GM06990 (cell line): ENCODE measurements at places on chromosomes 11 and 22.
A peak's percentile ranks its signal among the peaks of the same experiment; 100 is the strongest.

- peak; percentile 64 for DNase-seq
Observed at GRCh38 chr22:37659066-37659896, 758 bp downstream of the PDXP start.

DNA sequence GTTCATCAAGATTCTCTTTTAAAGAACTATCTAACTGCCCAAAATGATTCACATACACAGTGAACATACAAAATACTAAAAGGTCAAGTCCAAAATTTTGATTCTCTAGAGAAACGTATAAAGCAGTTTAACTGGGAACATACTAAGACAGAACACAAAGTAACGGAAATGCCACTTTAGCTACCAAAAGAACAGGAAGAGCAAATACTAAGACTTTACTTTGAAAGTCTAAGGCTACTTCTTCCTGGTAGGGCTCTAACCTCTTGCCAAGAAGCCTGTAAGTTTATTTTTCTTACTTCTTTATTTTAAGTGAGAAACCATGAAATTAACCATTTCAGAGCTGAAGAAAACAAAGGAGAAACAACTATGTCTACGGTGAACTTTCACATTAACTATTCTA, 6.2 kb downstream of the PICALM start:
- DNase-seq, result no peak

DNA sequence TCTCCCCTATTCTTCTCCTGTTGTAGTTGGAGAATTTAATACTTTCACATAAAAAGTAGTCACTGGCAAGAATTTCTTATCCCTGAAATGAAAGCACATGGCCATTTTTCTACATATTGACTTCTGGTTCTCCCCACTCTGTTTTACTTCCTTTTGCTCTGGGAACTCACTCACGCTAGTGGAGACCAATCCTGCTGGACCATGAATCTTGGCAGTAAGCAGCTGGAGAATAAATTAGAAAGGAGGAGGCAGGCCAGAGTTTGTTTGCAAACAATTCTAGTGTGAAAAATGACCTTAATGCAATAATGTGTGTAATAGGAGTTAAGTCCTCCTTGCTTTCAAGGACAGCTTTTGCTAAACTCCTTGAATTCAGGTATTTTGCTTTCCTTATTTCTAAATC, 412.3 kb upstream of the CHORDC1 start:
- DNase-seq, result no peak

DNA sequence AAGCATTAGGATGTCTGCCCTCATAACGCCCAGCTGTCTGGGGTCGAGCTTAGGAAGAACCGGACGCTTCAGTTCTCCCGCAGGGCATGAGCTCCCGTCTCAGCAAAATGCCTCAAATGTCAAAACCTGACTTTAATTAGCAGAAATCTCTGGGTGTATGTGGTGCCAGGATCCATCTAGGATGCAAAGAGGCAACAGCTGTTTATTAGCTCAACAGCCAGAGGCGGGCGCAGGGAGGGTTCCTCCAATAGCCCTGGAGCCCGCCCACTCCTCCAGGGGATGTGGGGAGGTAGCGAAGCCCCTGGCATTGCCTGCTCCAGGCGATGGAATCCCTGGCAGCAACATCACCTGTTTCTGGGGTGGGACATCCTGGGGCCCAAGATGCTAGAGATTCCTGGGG, 39.4 kb upstream of the RTL6 start:
- no peak for DNase-seq

GRCh38 chr11:96149743-96150555, 193.0 kb downstream of the MAML2 start:
- no peak for DNase-seq

GRCh38 chr22:30664798-30665197, 2.9 kb downstream of the DUSP18 start:
- no peak for DNase-seq

- no peak for DNase-seq
Observed at GRCh38 chr11:44066732-44067141, 667 bp downstream of the ACCS start.

DNA sequence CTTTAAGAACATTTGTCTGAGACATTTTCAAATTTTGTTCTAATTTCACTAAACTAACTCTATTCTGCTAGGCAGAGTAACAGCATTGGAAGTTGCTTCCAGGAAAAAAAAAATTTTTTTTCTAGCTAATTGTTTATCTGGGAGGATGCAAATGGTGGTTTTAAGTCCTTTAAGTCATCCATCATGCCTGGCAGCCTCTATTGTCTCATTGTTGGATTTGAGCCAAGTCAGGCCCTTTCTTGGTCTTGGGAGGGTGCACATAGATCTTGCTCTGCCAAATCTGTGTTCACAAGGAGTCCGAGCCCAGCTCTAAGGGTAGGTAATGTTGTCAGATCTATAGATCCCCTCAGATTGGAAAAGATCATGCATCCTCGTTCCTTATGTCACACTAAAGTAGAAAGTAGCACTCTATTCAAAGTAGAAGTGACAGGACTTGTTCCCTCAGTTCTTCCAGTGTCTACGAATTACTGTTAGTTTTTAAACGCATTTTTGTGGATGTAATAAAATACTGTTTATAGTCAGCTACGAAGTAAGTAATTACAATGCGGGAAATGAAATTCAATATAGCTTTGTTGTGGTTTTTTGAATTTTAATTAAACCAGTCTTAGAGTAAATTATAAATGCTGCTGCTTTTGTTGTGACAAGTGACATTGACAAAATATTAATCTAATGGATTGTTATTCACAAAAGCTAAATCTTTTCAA, 166.0 kb upstream of the RASSF10 start:
- DNase-seq, result no peak

GRCh38 chr11:3109921-3110706, 52.9 kb upstream of the CARS1 start:
- DNase-seq, result no peak

GRCh38 chr22:37804352-37804880, 3.3 kb upstream of the GCAT start:
- no peak for DNase-seq

DNA sequence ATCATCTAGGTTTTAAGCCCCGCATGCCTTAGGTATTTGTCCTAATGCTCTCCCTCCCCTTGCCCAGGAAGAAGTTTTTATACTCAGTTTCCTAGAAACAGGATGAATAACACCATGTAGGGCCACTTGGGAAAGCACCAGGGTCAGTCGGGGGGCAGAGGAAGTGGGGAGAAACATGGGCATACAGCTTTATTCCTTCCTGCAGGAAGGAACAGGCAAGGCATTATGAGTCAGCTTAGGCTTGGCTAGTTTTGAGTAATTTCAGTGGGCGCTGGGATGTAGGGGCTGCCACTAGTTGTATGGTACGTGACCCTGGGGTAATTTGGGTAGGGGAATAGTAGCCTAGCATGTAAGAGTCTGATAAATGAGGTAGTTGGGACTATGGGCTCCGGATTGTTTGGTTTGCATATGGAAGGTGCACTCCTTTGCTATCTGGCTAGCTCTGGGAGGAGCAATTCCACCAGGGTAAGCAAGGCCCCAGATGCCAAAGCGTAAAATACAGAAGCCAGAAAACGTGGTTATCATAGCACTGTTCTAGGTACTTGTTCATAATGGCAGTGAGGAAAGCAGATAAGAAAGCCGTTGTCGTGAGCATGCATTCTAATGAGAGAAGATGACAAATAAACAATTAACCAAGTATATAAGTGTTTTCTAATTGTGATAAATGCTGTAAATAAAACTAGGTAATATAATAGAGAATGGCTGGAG, 24.8 kb downstream of the ACER3 start:
- DNase-seq, result no peak

GRCh38 chr11:27882066-27882697, 181.9 kb upstream of the BDNF start:
- DNase-seq, result peak; percentile 36

DNA sequence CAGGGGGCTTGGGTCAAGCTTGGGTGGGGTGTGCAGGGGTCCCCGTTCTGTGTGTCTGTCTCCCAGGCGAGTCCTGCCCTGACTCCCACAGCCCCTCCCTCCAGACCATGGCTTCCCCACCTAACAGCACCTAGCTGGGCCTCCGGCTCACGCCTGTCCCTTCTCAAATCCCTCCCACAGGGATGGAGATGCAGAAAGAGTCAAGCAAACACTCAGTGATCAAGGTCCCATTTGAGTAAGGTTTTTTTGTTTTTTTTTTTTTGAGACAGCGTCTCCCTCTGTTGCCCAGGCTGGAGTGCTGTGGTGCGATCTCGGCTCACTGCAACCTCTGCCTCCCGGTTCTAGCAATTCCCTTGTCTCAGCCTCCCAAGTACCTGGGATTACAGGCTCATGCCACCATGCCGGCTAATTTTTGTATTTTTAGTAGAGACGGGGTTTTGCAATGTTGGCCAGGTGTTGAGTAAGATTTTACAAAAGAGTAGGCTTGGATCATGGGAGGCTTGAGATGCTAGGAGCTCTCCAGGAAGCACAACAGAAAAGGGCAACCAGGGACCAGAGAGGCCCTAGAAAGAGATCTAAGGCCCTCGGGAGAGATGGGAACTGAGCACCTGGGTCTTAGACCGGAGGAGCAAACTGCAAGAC, 5.7 kb downstream of the APOBEC3D start:
- no peak for DNase-seq

GRCh38 chr11:66880496-66881450, 23.9 kb downstream of the LRFN4 start:
- no peak for DNase-seq

DNA sequence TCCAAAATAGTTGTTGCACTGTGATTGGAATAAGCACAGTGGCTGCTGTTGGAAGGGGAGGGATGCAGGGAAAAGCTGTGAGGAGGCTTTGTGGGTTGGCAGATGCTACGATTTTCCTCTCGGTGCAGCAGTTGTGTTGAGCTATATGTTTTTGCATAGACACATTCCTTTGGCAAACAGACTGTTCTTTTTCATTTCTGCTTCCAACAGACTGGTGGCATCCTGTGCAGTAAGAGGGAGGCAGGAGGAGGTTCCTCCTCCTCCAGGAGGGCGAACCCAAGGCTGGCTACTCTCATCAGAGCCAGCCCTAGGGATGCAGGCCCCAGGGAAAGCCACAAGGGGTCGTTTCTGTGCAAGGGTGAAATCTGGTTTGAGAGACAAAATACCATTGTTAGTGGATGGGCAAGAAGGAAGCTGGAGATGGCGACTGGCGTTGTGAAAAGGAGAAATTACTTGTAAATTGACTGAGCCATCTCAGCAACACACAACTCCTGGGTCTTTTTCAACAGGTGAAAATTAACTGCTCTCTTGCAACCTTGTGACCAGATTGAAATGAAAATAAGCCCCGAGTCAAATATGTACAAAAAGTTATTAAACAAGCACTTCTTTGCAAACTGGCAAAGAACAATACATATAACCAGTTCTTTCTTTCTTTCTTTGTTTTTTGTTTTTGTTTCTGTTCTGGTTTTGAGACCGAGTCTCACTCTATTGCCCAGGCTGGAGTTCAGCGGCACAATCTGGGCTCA, 26.5 kb upstream of the UBASH3B start:
- no peak for DNase-seq

DNA sequence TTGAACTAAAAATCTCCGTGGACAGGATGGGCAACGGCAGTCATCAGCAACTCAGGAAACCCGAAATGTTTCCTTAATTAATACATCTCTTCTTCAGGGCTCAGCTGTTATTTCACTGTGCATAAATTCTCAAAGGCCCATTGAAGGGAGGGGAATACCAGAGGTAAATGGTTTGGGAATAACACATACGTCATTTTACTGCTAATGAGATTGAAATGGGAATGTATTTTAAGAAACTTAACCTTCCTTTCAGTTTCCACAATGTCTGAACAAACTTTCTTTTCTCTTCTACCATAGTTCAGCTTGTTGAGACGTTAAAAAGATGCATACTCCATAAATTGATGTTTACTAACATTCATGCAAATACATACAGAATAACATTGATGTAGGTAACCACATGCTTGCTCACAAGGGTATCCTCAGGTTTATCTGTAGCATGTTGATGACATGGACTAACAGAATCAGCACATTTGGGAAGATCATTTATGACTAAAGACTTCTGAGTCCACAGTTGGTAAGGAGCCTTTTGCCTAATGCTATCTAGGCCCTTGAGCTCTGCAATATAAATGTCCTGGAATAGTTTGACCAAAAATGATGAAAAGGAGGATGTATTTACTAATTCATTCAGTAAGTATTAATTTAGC, 7.7 kb upstream of the PRRG4 start:
- DNase-seq, result peak; percentile 10

GRCh38 chr11:117851852-117852251, 24.6 kb downstream of the FXYD6 start:
- DNase-seq, result no peak

DNA sequence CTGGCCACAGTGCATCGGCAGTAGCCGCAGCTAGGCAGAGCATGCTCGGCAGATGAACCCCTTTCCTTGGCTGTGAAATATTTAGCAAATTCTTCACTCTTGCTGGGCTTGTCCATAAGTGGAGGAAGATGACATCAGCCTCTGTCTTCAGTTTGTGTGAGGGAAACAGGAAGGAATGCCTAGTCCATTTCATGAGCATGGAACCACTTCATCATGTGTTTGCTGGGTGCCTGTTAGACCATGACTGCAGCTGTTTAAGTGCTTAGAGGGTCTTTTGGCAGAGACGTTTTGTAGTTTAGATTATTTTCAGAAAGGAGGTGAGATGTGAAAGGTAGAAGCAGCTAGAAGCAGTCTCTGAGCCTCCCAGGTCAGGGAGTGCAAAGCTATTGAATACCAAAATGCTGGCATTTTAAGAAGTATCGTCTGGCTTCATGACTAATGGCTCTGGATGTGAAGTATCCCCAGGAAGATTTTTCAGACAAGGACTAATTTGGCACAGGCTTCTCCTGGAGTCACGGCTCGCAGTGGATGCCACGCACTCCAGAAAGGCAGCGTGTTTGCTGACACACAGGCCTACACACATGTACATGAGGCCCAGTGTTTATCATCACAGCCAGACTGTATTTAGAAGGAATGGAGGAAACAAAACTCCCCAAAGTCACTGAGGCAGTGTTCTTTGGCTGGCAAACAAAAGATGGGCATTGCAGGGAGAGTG, 43.1 kb upstream of the GRAMD1B start:
- no peak for DNase-seq

GRCh38 chr11:119861160-119861559, 132.2 kb upstream of the NECTIN1 start:
- DNase-seq, result no peak

DNA sequence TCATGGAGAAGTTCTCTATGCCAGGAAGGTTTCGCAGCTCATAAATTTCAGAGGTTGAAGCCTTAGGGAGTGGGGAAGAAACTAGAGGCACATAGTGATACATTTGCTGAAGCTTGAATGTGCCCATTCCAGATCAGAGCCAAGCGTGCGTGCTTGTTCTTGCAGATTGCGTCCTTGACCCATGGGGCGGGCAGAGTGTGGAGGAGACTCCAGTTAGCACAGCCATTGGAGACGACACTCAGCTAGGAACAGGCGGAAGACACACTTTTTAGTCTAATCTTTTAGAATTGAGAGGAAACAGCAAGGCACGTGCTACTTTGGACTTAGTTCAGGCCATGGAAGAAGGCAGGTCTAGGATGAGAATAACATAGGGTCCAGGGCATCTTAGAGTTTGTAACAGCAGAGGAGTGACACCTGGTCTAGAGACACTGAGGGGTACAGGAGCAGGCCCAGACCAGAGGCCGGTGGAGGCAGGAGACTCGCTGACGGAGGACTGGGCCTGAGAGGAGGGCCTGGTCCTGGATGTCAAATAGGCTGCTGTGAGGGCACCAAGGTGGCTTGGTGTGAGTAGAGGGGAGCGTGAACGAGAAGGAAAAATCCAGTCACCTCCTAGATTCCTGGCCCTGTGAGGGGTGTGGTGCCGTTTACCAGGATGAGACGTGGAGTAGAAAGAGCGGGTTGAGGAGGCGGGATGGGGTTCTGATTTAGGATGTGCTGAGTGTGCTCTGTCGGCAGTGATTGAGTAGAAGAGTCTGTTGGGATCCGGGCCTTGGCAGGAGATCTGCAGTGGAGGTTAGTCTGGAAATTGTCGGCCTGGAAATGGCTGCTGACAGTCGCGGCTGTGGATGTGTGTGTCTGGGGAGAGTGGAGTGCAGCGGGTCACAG, 154.7 kb downstream of the TBC1D22A start:
- no peak for DNase-seq

GRCh38 chr11:132028380-132029240, 658.2 kb downstream of the NTM start:
- no peak for DNase-seq
